Upper lobe of right lung (tissue), 1 donor: ENCODE measurements at places on chromosomes 6 and 20. TPM values are rescaled to one million over a fixed set of nuclear protein-coding genes. Genes with fewer than 3 reads are reported as not detected.
A peak's percentile ranks its signal among the peaks of the same experiment; 100 is the strongest.

GRM1 gene
- 0.09 TPM for total RNA-seq

DNA sequence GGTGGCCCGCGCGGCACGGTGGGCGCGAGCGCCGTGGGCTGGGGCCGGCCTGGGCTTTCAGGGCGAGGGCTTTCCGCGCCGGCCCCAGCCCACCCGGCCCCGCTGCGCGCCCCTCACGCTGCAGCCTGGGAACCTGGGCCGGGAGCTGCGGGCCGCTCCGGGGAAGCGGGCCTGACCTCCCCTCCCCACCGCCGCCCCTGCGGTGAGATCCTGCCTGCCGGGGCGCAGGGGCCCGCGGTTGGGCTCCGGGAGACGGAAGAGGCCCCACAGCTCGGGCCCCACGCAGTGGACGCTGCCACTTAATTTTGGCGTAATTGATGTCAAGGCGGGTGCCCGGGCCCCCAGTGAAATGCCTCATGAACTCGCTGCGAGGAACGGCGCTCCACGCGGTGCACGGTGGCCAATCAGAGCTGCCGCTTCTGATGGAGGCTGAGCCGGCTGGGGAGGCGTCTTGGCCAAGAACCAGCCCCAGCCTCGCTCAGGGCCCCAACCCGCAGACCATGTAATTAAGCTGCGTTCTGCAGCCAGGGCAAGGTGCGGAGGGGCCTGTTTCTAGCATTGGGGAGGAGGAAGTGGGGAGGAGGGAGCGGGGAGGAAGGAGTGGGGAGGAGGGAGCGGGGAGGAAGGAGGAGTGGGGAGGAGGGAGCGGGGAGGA, 96.1 kb upstream of the BHLHE23 start:
- DNase-seq: peak; percentile 70

LINC00237 gene
- not detected for total RNA-seq

CST2 gene
- total RNA-seq: not detected

GRCh38 chr20:43323592-43323991, 133.9 kb upstream of the PTPRT start:
- no peak for DNase-seq

MICA gene
- total RNA-seq: 36.6 TPM

HLA-DQA1 gene
- total RNA-seq: 111 TPM

DNA sequence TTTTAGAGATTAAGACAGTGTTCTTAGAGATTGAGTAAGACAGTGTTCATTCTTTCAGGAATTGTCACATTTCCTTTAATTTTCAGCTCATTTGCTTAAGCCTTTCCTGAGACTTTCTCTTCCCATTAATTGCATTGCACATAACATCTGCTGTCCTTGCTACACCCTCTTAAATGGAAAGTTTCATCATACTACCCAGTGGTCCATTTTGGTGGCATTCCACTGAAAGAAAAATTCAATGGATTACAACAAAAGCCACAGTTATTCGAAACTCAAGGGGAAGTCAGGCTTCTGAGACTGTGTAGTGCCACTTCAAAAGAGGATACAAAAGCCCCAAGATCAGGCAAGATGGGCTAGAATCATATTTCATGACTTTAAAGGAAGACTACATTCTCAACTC, 64.0 kb downstream of the RSPO3 start:
- DNase-seq: no peak

OR14J1 gene
- not detected for total RNA-seq

GRCh38 chr20:19735446-19735845, 22.6 kb upstream of the RIN2 start:
- no peak for DNase-seq

DNA sequence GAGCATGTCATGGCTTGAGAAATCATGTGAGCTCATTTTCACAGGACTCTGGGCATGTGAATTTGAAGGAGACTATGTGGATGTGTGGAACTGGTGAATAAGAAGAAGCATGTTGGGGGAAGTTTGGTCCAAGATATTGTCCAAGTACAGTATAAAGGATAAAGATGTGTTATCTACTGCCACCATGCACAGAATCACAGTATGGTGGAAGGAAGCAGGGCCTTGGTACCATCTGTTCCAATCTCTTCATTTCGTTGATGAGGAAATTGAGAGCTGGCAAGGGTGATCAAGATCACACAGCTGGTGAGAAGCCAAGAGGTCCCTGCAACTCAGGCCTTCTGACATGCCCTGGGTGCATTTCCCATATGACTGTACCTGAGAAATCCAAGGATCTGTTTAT, 31.5 kb upstream of the RIPOR2 start:
- DNase-seq: no peak

MEP1A gene
- not detected for total RNA-seq

DNA sequence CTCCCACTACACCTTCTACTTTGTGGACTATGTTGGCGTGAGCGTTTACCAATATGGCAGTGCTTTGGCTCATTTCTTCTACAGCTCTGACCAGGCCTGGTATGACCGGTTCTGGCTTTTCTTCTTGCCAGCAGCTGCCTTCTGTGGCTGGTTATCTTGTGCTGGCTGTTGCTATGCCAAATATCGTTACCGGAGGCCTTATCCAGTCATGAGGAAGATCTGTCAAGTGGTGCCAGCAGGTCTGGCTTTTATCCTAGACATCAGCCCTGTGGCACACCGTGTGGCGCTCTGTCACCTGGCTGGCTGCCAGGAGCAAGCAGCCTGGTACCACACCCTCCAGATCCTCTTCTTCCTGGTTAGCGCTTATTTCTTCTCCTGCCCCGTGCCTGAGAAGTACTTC, 16.5 kb upstream of the EFHC1 start:
- DNase-seq: no peak

TRIM31 gene
- 0.35 TPM for total RNA-seq

FOXQ1 gene
- total RNA-seq: 12.3 TPM

- no peak for DNase-seq
These were observed 469.8 kb downstream of the BMP2 start for GRCh38 chr20:7237251-7237650.

DNA sequence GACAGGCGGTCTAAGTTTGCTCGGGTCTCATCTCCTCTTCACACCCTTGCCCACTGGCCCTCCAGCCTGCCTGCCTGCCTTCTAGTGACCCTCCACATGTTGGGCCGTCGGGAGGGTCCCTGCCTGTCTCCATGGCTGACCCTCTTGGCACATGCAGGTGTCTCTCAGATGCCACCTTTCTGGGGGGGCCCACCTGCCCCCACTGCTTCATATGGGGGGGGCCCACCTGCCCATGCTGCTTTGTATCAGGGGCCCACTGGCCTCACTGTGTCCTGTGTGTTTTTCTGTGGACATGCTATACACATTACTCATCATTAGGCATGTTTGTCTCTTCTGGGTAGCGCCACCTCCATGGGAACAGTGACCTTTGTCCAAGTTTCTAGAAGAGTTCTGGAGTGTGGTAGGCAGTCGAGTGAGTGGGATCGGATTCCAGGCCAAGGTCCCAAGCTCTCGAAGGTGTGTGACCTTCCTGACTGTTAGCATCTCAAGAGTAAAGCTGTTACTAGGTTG, 40.4 kb upstream of the KIF25 start:
- no peak for DNase-seq

- DNase-seq: peak; percentile 18
These were observed 37.3 kb downstream of the PSMG4 start for GRCh38 chr6:3296078-3296477.

DNA sequence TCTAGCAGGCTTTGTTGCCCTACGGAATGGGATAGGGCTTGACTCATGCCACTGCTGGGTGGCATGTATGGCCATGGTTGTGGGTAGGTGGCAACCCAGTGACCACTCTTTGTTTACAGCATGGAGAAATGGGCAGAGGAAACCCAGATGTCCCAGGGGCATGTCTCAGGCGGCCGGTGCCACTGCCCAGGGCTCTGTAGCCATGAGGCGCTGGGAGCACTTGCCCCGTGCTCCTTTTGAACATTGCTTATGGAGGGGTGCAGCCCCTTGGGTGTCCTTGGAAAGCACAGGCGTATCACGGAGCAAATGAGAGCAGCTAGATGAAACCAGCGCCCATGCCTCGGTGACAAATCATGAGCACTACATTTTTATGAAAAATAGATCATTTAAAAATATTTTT, 212.5 kb upstream of the ECI2 start:
- no peak for DNase-seq

DNA sequence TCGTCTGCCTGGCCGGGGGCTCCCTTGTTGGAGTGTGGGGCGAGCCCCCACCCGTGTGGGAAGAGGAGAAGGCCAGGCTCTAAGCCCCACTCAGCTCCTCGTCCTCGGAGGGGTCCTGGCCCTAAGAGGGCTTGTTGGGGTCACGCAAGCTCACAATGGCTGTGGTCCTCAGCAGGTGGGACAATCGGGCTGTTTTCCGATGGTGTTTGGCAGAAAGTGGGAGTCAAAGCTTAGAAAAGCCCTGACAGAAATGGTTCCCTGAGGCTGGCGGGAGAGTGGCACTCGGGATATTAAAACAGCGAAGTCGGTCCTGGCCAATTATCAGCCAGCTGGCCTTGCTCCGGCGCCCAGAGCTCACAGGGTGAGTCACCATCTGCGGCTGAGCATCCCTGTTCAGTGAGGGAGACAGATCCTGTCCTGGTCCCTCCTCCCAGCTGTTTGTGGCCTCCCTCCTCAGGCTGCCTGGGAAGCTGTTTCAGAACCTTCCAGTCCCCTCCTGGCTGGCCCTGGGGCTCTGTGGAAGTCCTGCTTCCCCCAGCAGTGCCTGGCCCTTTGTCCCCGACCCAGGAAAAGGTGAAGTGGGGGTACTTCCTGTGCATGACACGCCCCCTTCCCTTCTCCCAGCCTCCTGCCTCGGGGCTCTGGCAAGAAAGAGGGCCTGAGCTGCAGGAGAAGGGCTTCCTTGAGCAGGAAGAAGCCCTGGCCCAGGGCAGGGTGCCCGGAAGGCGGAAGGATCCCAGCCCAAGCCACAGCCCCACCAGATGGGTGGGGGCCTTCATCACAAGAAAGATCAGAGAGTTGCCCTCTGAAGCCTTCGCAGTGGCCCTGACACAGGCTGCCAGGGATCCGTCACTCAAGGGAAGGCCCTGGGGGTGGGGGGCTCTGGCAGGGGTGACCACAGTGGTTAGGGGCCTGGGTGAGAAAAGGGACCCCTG, 53.6 kb upstream of the BHLHE23 start:
- DNase-seq: peak; percentile 56

SLC9A8 gene
- 15.0 TPM for total RNA-seq

GRCh38 chr6:3211681-3212080, 15.8 kb downstream of the TUBB2B start:
- no peak for DNase-seq

WFDC5 gene
- total RNA-seq: 1.3 TPM
